A549 treated with CpdA at 1 μM for 4 hours (cell line): ENCODE measurements at places on chromosomes 3 and 15. TPM values are rescaled to one million over a fixed set of nuclear protein-coding genes. Genes with fewer than 3 reads are reported as not detected.

Gene KCNMB2
- total RNA-seq, result not detected in 5 replicates

Gene FYTTD1
- total RNA-seq, result 23.6 to 35.2 TPM (median 28.1 TPM) in 5 replicates

Gene ZBTB47
- 4.7 to 7.5 TPM (median 5.9 TPM) in 5 replicates for total RNA-seq

Gene BOC
- 6.1 to 7.5 TPM (median 7.0 TPM) in 5 replicates for total RNA-seq

Gene GOLGA8M
- not detected in 5 replicates for total RNA-seq

Gene SCG3
- total RNA-seq, result 0.05 TPM in 1 of 5 replicates, not detected in the others

Gene SLC12A1
- not detected in 5 replicates for total RNA-seq

Gene KCNAB1
- total RNA-seq, result not detected in 5 replicates

Gene SHC4
- 0.66 to 1.6 TPM (median 0.85 TPM) in 5 replicates for total RNA-seq

Gene SEMA3G
- total RNA-seq, result 0.05 to 0.15 TPM (median 0.10 TPM) in 5 replicates
